ENCODE measurements at places on chromosomes 2 and 18.

GRCh38 chr2:36097022-36097421, 258.6 kb upstream of the CRIM1 start:
- DNase-seq = no peak

- DNase-seq = no peak
Observed at GRCh38 chr2:85731606-85732005, 22.2 kb upstream of the ATOH8 start.

DNA sequence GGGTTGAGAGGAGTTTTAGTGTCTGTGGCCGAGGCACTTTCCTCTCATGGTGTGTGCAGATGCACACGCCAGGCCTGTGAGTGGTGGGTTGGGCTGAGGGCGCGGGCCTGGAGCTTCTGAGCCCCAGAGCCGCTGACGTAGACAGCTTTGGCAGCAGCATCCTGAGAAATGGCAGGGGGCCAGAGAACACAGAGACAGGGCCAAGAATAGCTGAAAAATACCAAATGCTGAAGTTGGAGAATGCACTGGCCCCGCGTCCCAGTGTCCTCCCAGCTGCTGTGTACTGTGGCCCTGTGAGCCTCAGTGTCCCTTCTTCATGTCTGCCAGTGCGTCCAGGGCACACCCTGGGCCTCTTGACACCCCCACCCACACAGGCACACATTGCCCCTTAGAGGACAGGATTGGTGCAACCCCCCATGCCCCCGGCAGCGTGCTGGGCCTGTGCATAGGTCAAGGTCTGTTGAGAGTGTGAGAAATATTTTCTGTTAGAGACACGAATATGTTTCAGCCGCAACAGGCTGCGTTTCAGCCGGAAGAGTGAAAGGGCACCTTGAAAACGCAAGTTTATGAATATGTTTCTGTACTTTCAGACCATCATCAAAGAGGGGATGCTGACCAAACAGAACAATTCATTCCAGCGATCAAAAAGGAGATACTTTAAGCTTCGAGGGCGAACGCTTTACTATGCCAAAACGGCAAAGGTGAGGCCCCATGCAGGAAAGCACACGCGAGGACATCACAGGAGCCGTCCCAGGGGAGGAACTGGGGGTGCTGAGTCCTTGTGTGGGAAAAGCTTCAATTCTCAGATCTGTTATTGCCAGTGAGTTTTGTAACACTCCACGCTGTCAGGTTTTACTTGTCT, 33.6 kb downstream of the DGKD start:
- DNase-seq = no peak

DNA sequence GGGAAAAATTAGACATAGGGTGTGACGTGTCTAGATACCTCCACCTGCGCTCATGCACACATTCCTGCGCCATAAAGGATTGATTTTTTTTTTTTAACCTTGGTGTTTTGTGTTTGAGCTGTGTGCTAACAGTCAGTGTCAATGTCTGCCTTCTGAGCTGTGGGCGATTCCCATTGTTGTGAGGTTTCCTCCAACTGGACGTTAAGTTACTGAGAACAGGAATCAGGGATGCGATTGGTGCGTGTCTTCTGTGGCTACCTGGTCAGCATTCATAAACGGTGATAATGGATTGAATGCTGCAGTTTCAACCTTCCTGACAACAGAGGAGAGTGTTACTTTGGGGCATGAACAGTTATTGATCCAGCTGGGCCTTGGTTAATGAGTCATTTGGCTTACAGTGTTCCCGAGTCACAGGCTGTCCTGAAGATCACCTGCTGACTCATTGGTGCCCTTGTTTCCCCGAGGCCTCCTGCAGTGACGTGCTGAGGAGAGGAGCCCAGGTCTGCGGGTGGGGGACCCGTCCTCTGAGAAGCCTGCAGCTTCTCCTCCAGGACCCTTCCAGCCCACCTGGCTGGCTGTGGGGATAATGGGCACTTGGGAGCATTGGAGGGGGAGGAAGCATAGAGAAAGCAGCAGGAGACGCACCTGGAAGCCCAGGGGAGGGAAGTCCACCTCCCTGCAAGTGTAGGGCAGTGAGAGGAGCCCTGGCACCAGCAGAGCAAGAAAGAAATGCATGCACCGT, 25.8 kb upstream of the CABYR start:
- no peak for DNase-seq

DNA sequence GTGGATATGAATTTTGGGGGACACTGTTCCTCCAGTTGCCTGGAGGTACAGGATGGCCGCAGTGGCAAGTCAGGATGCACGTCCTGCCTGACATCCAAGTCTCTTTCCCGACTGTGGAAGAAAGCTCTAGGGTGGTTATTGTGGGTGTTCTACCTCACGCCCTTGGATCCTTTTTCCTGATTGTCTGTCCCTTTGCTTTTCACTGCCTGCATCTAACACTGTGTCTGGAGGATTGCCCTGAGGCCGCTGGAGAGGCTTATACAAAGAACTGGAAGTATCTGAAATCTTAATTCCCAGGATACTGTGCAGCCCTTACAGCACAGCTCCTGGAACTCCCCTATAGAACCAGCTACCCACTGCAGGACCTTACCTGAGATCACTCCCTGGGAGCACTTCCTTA, 250.5 kb downstream of the TFCP2L1 start:
- no peak for DNase-seq
